ENCODE measurements at places on chromosomes 5 and 9.

GRCh38 chr5:148378670-148379069 lies 5.1 kb upstream of the FBXO38 start:
- no peak for DNase-seq

DNA sequence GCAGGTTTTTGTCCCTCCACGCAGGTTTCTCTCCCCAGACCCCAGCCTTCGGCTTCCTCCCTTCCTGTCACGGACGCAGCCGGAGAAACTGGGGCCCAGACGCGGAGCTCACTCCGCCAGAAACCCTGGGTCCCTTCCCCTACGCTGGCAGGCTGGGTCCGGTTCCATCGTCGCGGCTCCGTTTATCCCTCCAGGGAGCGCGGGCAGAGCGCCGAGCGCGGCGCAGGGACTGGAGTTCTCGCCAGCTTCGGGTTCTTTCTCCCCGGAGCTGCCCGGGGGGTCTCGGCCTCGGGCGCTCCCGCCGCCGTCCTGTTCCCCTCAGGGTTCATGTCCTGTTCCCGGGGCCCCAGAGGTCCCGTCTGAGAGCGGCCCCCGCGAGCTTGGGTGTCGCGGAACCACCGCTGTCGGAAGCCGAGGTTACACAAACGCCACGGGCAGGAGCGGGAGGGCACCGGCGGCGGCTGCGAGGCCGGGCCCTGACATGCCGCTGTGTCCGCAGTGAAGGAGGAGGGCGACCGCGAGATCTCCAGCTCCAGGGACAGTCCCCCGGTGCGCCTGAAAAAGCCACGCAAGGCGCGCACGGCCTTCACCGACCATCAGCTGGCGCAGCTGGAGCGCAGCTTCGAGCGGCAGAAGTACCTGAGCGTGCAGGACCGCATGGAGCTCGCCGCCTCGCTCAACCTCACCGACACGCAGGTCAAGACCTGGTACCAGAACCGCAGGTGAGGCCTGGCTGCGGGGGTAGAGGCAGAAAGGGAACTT lies 4.6 kb downstream of the BARHL1 start:
- no peak for DNase-seq

DNA sequence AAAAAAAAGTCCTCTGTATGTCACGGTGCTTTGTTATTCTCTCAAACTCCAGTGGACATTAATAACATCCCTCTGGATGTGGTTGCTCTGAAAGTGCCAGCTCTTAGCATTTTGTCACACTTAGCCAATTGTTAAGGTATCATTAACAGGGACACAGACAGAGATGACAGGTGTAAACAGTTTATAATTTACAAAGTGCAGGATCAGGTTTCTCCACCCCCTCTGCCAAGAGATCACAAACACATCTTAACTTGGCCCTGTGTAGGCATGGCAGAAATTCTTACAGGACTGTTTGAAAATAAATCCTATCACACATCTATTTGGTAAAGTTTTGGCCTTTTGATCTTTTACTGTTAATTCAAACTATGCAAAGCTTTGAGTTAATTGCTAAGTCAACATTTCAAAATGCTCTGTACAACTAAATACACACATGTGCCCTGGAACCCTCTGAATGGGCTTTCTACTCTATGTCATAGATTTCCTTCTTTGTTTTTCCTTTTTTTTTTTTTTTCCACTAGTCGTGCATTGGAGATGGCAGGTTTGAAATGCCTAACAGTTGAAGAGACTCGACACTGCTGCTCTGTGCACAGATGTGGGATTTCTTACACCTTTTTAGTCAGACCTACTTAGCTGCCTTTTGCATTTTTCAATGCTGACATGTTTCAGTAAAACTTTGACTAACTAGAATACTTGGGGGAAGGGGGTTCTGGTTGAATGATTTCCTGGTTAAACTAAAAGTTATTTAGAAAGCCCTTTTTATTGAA lies 41.7 kb downstream of the SEMA6A start:
- DNase-seq, result no peak

DNA sequence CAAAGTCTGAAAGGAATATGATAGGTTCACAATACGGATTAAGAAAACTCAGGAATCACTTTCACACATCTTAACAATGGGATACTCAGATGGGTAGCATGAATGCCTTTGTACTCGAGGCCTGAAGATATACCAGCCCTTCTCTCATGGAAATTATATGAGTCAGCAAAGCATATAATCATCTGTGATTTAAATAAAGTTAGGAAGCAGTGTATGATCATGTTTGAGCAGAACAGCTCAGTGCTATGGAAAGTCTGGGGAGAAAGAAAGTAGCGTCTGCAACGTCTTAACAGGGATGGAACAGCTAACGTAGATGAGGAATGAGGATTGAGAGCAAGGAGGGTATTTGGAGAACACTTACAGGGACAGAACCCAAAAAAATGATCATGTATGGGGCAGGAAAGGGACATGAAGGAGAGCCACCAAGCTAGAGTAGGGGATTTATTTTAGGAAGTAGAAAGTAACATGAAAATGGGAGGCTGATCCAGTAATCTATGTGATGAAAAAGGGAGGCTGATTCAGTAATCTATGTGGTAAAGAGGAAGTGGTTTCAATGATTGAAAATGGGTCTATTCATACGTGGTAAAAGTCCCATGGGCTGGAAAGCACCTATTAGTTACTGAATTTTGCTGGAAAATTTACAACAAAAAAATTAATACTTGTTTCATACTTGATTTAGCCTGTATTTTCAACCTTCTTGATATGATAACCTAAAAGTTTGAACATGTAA lies 85.9 kb downstream of the GNA14 start:
- DNase-seq, result no peak

DNA sequence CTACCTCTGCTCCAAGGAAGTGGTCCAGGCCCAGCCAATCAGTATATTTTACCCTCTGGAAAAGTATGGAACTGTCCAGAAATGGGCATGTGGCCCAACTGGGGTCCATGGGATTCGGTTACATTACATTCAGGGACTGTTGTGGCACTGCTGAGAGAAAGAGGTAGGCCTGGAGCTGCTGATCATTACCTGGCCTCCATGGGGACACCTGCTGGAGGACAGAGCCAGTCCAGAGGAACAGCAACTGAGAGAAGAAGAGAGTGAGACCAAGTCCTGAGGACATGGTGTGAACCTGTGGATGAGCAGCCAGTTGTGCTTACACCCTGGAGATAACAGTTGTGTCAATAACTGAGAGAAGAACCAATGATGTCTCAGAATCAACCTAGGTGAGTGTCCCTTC lies 48.2 kb downstream of the HMHB1 start:
- DNase-seq, result no peak

- DNase-seq, result no peak
Observed at GRCh38 chr5:141832131-141832530, 46.1 kb downstream of the PCDH1 start.

GRCh38 chr9:16787724-16788123 lies 82.7 kb downstream of the BNC2 start:
- no peak for DNase-seq

- DNase-seq, result no peak
Observed at GRCh38 chr5:111013011-111013410, 58.5 kb upstream of the TSLP start.

DNA sequence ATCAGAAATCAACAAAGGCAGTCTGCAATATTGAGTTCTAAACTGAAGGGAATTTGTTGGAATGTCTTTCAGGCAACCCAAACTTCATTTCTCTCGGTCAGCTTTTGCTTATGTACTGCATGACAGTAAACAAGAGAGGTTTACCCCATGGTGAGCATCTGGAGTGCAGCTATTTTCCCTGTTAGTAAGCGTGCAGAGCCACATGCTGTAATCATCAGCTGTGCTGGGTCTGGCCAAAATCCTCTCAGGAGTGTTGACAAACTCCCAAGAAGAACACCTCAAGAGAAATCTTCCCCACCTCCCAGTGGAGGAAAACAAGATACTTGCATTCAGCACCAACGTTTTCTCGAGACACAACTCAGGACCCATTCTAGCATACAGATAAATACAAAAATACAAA lies 83.6 kb upstream of the ADAMTSL1 start:
- no peak for DNase-seq

GRCh38 chr5:14928661-14929060 lies 57.1 kb upstream of the ANKH start:
- no peak for DNase-seq

DNA sequence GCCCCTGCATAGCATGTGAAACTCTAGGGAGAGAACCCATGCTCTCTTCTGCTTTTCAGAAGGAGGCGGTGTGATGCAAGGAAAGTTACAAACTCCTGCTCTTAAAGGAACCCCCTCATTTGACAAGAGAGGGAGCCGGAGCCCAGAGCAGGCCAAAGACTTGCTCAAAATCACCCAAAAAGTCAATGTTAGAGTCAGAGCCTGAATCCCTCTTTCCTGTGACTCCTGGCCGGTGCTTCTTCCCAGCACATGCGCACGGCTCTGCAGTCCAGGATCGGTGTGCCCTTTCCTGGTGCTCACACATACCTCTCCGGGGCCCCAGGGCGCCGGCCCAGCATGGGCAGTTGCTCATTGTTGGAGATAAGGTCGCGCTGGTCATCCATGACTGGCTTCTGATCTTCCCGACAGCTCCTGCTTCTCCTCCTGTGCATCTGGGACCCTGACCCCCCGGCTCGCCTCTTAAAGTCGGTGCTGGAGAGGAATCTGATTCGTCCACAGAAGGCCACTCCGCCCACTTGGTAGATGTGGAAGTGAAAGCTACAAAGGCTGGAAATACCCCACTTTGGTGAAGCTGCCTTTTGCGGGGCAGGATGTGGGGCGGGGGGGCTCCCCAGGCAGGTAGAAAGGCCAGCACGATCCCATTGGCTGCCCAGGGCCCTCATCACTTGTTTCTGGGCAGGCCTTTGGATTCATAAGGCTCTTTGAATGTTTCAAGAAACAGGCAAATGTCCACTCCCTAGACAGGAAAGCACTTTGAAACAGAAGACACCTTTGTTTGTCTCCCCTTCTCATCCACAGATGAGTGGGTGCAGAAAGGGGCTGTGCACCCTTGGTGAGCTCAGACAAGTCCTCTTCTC lies at the start of gene CD74:
Gene CD74 (minus strand): TSS at position 592 of the 857 bp plus-strand sequence. CDS start 161 bp downstream, at position 431.
- DNase-seq, result peak; percentile 87

DNA sequence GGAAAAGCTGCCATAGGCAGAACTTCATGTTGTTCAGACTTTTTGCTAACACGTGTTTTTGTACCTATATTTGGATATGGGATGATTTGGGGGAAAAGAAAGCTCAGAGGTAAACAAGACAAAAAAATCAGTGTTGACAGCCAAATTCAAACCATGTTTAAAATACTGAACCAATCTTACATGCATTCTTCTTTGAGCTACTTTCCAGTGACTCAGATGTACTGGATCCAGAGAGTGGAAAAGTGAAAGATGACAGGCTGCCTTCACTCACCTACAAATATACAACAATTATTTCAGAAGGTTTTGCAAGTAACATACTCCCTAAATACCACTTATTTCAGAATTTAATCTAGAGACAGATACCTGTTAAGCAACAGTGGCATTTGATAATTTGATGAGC lies 165.7 kb downstream of the MPDZ start:
- DNase-seq, result no peak

DNA sequence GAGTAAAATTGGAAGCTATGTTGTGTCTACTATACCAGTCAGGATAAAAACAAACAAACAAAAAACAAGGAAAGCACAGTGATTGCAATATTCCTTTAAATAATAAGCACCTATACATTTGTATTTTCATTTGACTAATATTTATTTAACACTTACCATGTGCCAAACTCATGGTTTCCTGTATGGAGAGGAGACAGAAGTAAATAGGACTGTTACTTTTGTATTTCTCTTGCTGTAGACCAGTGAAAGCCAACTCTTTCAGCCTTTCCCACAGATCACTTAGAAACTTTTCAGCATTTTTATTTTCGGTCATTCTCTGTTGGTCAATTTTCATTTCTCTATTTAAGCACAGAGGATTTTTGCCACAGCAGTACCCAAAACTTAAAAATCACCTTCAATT lies 4.5 kb downstream of the CMYA5 start:
- no peak for DNase-seq

GRCh38 chr5:147208134-147208533 lies 26.7 kb upstream of the STK32A start:
- DNase-seq, result no peak

- DNase-seq, result no peak
Observed at GRCh38 chr5:145768863-145769262, 66.3 kb downstream of the PRELID2 start.

GRCh38 chr5:128662997-128663396 lies 125.0 kb upstream of the FBN2 start:
- DNase-seq, result no peak

- DNase-seq, result no peak
Observed at GRCh38 chr9:117720555-117720954, 16.4 kb downstream of the TLR4 start.

GRCh38 chr5:151284392-151284967 lies 19.1 kb downstream of the SLC36A3 start:
- no peak for DNase-seq

DNA sequence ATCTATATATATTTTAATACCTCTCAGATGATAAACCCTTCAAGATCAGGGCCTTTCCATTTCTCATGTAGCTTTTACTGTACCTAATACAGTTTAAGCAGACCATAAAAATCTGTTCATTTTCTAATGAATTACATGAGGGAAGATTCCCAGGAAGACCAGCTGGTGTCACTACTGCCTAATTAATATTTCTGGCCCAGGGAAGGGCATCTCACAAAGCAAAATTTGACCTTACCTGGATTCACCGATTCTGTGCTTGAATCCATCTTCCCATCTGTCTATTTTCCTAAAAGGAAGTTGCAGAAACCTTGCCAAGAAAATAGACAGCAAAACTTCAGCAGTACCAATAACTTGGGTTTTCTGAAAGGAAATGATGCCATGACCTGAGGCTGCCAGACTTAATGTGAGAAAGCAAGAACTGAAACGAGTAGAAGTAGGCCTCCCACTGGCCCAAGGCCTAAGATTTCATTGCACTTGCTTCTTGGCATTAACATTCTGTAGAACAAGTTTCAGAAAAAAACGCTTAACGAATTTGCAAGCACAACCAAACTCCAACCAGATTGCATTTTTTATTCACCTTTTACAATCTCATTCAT lies 83.0 kb upstream of the GLIS3 start:
- DNase-seq, result no peak

- no peak for DNase-seq
Observed at GRCh38 chr9:113307396-113307975, 4.3 kb upstream of the RNF183 start.

DNA sequence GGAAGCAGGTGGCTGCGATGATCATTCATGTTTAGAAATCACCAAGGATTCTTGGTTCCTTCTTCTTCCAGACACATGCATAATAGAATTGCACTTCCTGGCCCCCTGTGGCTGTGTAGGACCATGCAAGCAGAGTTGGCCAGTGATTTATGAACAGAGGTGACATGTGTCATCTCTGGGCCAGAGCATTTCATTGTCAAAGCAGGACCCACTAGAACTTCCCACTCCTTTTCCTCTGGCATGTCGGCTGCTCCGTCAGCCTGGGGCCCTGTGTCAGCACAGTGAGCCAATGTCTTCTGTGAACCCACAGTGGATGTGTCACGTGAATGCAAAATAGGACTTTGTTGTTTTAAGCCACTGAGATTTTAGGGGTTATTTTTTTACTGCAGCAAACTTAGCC lies 59.2 kb downstream of the HSD17B3 start:
- DNase-seq, result no peak
